ENCODE measurements at places on chromosomes 11 and 22. TPM values are rescaled to one million over a fixed set of nuclear protein-coding genes. Genes with fewer than 3 reads are reported as not detected.
A peak's percentile ranks its signal among the peaks of the same experiment; 100 is the strongest.

DNA sequence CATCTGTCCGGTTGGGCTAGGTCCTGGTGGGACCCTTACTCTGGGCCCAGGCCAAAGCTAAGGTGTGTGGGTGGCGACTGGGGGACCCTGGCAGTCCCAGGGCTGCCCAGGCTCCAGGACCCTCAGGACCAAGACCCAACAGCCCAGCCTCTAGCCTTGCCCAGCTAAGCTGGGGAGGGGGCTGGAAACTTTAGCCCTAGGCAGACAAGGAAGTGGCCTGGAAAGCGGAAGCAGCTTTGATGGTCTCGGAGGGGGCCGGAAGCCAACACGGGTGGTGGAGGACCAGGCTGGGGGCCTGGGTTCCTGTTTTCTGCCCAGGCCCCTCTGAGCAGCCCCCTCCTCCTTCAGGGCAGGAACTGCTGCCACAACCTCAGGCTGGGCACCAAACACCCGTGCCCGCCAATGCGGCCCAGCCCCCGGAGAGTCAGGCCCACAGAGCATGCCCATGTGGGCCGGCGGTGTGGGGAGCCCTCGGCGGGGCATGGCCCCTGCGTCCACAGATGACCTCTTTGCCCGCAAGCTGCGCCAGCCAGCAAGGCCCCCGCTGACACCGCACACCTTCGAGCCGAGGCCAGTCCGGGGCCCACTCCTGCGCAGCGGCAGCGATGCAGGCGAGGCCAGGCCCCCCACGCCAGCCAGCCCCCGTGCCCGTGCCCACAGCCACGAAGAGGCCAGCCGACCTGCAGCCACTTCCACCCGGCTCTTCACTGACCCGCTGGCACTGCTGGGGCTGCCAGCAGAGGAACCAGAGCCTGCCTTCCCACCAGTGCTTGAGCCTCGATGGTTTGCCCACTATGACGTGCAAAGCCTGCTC is 2.8 kb downstream of the SIPA1 start:
- peak; percentile 1 for ATAC-seq

CHST1 gene
- total RNA-seq = 3.0 TPM

- peak; percentile 97 for ATAC-seq
These were observed 367.6 kb downstream of the TBC1D22A start for GRCh38 chr22:47129902-47130635.

GGTLC2 gene
- total RNA-seq = not detected

STX5 gene
- total RNA-seq = 25.1 TPM

TRPC6 gene
- total RNA-seq = 0.36 TPM

DNA sequence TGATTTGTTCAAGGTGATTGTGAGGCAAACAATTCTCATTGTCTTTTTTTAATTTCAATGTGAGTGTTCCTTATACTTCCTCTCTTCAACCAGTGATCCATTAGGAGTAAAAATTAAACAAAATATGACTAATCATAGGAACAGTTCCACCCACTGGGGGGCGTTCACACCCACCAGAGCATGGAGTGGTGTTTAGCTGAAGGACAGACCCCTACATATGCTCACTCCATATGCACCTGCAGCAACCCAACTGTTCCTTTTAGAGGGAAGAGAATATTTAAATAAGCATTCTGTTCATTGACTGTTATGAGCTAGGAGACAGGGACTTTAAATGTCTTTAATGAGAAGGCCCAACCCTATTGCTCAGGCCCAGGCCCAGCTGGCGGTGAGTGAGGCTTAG is 78.7 kb upstream of the DRD2 start:
- ATAC-seq = no peak

DNA sequence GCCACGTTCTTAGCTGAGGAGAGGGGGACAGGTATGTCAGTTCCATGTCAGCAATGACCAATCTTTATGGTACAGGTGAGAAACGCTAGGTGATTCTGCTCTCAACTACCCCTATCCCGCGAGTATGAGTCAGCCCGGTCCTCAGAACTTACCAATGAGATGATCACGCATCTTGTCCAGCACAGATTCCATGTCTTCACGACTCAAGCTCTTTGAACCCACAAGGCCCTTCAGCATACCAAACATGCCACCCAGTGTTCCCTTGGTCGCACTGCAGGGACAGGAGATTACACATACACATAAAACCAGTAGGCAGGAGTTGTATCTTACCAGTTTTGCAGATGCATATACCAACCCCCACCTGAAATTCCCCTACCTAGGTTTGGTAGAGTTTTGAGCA is 2.9 kb downstream of the SRPRA start:
- ATAC-seq = no peak

- no peak for ATAC-seq
These were observed 15.4 kb downstream of the ANO5 start for GRCh38 chr11:22208151-22208858.

Measured in esophagus mucosa (tissue), 1 donor.